ENCODE measurements at places on chromosomes 7 and 10.

DNA sequence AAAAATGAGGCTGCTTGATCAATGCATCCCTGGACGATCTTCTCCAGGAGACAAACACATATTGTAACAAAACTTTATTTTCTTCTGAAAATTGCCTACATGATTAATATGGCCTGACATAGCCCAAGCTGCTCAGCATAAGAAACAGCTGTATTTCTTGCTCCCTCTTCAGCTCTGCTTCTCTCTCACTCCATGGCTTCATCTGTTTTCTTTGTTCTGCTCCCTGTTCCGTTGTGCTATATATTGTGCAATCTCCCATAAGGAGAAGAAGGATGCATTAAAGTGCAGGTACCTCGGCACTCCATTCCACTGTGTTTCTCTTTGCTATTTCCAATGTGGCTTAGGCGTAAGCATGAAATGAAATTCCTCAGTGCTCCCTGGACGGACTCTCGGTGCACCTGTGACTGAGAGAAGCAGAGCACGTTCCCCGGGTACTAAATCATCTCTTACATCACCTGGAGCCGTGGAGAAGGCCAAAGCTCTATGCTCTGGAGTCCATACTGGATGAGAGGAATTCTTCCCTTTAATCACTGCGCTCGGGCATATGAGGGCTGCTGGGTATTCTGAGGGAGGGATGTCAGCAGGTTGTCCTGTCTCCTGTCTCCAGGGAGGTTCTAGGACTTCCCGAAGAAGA, 254.3 kb downstream of the GALNT17 start:
- DNase-seq: no peak

DNA sequence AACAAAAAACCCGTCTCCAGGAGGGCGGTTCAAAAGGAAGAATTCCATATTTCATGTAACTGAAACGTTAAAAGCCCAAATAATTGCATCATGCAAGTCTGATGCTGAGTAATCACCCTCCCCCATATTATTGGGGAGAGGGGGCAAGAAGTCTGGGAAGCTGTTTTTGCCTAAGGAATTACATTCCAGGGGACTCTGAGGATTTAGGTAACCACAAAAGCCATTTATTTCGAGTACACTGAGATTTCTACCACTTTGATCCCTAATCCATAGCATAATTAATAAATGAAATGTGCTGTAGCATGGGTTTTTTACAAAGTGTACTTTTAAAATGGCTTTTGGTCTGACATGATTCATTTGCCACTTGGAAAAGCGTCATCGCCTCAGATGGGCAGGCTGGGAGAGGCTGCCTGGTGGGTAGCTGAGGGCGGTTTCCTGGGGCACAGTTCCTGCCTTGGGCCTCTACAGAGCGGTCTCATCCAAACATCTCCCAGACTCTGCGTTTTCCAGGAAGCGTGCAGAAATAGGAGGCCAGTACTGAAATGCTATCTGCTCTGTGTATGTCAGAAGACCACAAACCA, 106.5 kb downstream of the TCF7L2 start:
- no peak for DNase-seq

DNA sequence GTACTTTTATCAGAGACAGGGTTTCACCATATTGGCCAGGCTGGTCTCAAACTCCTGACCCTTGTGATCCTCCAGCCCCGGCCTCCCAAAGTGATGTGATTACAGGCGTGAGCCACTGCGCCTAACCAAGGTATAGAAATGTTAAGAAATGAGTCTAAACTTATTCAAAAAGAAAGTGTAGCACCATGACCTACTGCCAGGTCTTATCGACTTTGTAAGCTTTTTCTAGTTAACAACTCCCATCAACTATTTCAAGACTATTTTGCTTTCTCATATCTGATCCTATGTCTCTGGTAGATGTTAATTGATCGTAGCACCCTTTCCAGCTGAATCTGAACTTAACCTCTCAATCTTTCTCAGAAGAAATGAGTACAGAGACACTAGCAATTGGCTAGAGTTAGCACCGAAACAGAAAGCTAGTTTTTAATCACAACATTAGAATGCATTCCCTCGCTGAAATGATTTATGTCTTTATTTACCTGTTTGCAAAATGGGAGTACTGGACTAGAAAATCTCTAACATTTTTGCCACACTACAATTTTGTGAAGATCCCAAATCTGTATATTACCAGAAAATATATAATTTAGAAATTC, 114.0 kb upstream of the HGF start:
- DNase-seq: no peak

- DNase-seq: no peak
Observed at GRCh38 chr7:102451371-102452054, 13.2 kb downstream of the ALKBH4 start.

GRCh38 chr10:28631896-28632583, 45.3 kb upstream of the BAMBI start:
- DNase-seq: no peak

GRCh38 chr7:144473908-144474307, 70.4 kb upstream of the NOBOX start:
- DNase-seq: no peak

GRCh38 chr7:66330961-66331360, 125.8 kb downstream of the TPST1 start:
- no peak for DNase-seq

DNA sequence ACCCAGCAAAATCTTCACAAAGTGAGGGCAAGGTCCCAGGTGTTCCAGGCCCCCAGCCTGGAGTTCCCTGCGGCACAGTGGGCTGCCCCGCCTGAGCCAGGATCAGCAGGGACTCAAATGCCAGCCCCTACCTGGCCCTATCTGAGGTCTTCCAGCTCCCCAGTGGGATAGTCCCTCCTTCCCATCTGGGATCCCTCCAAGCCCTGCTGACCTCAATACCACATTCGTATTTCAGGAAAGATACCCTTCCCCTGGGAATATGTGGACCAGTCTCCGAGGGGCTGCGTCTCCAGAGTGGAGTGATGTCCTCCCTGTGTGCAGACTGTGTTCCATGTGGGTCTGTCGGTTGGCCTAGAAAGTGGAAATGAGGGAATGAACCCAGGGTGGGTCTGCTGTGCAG, 40.9 kb downstream of the ELFN1 start:
- DNase-seq: no peak

- DNase-seq: no peak
Observed at GRCh38 chr7:159147246-159147645, 2.6 kb upstream of the VIPR2 start.

DNA sequence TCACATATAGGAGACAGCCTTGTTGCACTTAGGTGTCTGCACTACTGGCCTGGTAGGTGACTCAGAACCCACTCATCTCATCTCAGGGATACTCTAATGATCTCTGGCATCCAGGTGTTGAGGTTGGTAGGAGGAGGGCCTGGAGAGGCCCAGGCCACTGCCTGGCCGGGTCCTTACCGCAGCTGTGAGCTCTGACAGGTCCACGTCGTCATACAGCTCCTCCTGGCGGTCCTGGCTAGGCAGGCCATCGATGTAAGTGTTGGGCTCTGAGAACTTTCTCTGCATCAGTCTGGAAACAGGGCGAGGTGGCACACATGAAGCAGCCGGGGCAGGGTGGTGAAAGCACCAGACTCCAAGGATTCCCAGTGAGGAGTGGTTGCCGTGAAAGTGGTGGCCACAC, 62.1 kb downstream of the VWA2 start:
- no peak for DNase-seq

- no peak for DNase-seq
Observed at GRCh38 chr7:11896663-11897062, 64.7 kb upstream of the THSD7A start.

DNA sequence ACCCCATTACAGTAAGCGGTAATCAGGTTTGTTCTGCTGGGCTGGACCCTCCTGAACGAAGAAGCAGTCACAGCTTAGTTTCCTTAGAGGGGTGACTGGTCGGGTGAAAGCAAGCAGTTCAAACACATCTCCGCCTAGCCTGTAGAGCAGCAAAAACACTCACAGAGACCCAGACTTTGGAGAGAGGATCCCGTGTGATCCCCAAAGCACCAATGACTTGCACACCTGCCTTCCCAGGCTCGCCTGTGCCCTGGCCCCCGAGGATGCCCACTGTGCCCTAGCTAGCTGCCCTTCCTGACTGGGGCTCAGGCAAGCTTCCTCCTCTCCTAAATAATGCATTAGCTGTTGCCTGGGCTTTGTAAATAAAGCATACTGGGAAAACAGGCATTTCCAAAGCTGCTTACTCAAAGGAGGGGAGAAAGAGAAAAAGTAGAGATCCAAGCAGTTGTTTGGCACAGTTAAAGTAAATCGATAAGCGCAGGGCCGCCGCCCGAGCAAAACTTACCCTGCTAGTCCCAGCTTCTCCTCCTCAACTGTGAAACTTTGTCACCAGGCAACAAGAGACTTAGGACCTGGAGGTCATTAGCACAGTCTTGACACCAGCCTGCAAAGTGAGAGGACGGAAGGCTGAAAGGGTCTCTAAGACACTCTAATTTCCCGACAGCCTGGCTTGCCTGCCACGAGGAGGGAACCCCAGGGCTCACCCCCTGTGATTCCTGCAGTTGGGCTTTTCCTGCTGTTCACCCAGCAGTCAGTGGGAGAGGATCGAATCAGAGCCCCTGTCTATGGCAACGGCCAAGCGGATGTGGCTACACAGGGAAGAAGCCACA, 4.8 kb downstream of the LRRC18 start:
- DNase-seq: no peak

DNA sequence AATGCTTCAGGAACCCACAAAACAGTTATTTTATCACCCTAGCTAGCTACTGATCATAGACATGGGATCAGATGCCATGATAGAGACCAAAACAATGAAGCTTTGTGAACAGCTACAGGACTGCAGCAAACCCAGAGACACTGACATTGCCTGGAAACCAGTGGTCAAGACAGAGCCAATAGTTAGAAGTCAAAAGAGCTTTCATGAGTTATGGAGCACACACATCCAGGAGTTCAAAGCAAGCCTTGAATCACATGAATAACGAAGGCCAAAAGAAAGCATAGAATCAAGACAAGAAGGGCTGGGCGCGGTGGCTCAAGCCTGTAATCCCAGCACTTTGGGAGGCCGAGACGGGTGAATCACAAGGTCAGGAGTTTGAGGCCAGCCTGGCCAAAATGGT, 34.5 kb upstream of the GSAP start:
- DNase-seq: no peak

DNA sequence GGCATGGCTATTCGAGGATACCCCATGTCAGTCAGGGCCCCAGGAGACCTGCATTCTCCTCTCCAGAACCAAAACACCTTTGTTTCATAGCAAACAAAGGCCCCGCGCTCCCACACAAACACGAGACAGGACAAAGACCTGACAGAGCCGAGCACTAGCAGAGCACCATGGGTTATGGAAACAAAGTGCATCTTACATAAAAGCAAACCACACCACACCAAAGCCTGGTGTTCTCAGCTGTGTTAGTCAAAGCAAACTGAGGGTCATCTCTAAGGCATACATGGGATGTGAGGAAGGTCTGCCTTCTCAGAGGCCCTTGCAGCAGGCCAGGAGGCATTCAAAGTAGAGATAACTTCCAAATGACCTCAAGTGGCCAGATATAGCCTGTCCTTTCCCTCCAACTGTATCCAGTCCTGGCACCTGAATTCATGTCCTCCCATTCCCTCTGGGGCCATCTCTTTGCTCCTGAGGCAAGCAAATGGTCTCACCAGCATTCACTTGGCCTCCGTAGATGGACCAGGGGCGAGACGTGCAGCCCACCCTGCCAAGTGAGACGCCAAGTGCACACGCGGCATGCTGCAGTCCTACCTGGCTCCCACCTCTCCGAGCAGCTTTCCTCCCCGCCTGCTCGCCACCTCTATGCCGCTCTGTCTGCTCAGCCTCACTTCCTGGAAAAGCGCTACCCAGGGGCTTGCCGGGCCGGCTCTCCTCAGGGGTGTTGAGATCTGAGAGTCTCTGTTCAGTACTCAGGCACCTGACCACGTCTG, 45.3 kb upstream of the PDLIM1 start:
- no peak for DNase-seq

DNA sequence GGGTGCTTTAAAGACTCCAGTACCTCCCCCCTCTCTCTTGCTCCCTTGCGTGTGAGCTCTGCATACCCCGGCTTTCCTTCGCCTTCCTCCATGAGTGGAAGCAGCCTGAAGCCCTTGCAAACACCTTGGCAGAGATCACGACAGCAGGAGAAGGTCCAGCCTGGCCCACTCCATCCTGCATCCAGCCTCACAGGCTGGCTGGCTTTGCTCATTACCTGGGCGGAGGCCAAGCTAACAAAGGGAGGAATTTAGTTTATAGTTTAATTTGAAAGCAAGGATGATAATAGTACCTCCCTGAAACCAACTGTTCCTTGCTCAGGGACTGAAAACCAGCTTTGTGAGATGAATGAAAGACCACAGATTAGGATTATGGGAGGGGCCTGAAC, 99.4 kb downstream of the PRKAG2 start:
- no peak for DNase-seq

DNA sequence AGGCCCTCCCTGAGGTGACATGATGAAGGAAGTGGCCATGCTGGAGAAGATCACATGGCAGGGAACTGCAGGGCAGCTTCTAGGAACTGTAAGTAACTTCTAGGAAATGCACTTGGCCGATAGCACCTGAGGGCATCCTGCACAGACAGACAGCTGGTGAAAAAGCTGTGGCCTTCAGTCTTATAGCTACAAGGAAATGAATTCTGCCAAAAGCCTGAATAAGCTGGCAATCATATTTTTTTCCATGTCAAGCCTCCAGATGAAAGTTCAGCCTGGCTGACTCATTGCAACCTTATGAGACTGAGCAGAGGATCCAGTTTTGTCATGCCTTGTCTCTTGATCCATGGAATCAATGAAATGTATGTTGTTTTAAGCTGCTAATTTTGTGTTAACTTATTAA, 91.1 kb upstream of the CACNA2D1 start:
- DNase-seq: no peak

DNA sequence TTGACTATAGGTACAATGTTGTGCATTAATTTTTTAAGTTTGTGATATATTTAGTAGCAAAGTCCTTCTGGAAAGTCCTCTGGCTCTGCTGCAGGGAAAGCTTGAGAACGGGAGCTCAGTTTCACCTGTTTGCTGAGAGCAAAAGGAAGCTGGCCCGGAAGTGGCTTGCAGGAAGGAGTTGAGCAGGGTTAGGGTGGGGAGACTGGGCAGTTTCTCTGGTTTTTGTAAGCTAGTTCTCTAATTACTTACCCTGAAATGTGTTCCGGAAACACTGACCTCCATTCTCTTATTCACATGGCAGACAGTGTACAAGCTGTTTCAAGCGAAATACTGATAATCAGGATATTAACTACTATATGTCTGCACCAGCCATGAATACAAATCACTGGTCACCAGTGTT, 22.3 kb downstream of the MAP3K8 start:
- DNase-seq: no peak

DNA sequence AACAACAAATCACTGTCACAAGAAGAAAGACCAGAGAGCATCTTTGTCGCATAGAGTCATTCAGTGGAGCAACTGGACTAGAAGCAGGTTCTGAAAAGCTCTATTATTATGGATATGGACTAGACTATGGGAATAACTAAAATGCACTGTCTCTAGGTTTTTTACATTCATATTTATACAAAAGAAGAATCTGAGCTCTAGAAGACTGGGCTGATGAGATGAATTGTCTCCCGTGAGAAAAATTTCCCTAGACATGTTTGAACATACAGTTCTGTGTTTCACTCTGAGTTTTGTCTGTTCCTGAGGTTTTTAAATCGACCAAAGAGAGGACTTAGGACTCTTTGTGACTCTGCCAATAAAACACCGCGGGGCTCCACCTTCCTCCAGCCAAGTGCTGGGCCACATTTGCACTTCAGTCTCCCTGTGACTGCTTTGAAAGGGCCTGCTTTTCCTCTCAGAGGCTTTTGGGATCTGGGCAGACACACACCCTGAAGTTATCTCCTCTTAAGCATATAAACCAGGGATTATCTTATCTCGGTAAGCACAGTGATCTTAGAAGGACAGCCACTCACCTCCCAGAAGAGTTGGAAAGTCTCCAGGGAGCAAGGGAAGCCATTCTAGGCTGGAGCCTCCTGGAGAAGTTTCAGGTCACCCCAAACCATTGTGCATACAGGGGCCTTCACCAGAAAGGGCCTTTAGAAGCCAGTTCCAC, 101.0 kb upstream of the JCAD start:
- DNase-seq: no peak

Measured in NCI-H1048 (cell line).